GM12891 (cell line): ENCODE measurements at places on chromosomes 6 and 20.

GRCh38 chr20:40810332-40811000 is 121.4 kb upstream of the MAFB start:
- DNase-seq, result no peak

GRCh38 chr6:105280033-105280432 is 100.2 kb upstream of the POPDC3 start:
- DNase-seq, result no peak

DNA sequence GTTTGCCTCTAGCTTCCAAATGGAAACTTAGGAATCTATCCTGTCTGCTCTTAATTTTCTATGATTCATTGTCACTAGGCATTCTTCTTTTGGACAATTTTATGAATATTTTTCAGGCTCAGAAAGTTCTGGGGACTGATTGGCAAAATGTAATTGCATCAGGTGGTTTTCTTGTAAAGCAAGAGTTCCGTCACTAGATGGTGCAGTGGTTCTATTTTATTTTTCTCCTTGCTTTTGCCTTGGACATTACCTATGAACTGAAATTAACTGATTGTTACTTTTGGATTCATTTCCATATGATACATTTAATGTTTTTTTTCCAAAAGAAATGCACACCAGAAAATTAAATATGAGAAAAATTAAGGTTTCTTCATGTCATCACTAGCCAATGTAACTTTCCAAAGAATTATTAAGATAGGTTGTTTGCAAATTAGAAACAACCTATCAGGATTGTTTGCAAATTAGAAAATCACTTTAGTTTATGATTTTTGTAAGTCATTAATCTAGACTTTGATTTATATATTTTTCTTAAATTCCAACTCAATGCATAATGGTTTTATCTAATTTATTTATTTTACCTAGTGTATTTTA is 48.0 kb downstream of the TMEM170B start:
- DNase-seq, result no peak

GRCh38 chr6:37187321-37188022 is 17.5 kb downstream of the PIM1 start:
- DNase-seq, result no peak

- no peak for DNase-seq
These were observed 99.3 kb downstream of the PSMB1 start for GRCh38 chr6:170453586-170454511.

DNA sequence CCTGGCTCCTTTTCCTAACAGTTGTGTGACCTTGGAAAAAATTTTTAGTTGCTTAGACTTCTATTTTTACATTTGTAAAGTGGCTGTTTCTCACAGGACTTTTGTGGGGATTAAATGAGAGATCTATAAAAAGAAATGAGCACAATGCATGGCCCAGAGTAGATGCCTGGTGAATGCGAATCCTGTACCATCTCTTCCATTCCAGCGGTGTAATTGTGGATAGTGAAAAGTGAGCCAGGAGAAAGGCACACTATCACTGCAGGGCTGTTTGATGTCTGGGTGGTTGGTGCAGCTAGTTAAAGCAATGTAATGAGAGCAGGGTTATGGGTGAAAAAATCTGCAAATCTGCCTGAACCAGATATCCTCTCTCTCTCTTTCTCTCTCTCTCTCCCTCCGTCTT is 347.5 kb upstream of the CITED2 start:
- DNase-seq, result no peak

GRCh38 chr6:35451354-35452182 is 570 bp upstream of the FANCE start:
- DNase-seq, result no peak

DNA sequence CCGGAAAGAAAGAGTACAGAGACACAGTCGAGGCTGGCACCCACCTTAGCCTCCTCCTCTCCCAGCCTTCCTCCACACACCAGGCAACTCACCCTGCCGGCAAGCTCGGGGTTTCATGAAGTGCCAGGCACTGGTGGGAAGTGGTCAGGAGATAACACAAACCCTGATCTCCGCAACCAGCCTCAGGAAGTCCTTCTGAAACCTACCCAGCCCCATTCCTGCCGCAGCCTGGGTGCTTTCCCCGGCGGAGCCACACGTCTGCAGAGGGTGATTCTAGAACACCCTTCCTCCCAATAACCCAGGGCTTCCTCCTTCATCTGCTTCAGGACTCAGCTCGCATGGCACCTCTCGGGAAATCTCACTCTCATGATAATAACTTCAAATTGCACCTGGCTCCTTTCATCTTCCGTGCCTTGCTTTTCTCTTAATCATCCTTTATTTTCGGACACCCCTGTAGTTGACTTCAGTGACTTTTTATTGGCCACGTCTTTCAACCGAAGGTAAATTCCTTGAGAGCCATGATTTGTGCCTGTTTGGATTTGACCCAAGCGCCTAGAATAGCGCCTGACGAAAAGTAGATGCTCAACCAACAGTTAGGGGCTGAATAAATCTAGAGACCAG is 8.7 kb upstream of the HLA-E start:
- DNase-seq, result no peak
